Stimulated activated CD4-positive, alpha-beta T cell treated with anti-CD3 and anti-CD28 coated beads, Interleukin-2, amount 100 ng/mL, for 48 hours (primary cell): ENCODE measurements at places on chromosomes 5 and 9.
A peak's percentile ranks its signal among the peaks of the same experiment; 100 is the strongest.

GRCh38 chr5:160935776-160936175 lies 83.8 kb upstream of the ATP10B start:
- DNase-seq, result no peak

DNA sequence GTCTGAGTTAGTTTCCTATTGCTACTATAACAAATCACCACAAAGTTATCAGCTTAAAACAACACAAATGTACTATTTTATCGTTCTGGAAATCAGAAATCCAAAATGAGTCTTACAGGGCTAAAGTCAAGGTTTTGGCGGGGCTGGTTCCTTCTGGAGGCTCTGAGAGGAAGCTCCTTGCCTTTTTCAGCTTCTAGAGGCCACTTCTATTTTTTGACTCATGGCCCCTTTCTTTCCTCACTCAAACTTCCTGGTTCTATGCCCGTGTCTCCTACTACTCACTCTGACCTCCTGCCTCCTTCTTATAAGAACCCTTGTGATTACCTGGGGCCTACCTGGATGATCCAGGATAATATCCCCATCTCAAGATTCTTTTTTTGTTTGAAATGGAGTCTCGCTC lies 48.2 kb downstream of the GABBR2 start:
- DNase-seq, result no peak

GRCh38 chr5:181042036-181042713 lies 2.1 kb downstream of the BTNL9 start:
- DNase-seq, result no peak

DNA sequence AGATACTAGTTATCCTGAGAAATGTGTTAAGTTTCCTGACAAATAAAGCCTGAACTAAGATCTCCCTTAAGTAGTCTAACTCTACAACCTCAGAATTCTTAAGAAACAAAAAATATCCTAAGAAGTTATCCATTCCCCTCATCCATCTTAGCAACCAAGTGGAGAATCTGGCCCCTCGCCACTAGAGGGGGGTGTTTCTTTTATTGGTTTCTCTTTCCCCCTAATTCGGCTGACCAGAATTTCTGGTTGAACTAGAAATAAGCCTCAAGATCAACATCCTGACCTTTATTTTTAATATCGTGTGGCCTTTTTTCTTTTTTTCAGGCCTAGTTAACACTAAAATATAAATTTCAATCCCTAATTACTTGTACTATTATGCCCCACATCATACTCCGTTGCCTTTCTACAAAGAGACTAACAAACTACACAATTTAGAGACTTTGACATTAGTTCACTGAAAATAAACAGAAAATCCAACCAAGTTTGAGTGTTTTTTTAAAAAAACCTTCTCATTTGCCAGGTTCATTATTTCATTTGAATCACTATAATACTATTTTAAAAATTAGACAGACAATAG lies 14.3 kb upstream of the NR4A3 start:
- DNase-seq, result peak; percentile 49

DNA sequence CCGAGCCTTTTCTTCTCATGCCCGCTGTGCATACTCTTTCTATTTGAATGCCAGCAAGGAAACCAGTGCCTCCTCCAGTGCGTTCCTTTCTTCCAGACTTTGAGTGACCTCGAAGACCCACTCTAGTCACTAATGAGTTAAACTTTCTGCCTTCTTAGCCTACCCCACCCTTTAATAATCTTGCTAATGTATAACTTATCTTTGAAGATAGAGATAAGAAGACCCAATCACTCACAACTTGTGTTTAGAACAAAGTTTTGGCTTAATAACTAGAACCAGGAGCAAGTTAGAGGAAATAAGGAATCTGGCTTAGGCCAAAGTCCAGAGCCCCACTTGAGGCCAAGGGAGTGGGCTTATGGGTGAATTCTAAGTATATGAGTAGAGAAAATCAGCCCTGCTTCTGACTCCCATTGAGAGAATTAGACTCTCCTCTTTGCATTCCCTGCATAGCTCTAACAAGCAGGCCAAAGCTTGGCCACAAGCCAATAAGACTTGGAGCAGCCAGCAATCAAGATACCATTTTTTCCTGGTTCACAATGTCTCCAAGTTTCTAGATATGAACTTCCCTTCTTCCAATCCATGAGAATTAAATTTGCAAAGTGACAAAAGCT lies 181.5 kb upstream of the PIK3R1 start:
- DNase-seq, result no peak

GRCh38 chr9:90974016-90974415 lies 172.4 kb downstream of the SYK start:
- DNase-seq, result no peak

DNA sequence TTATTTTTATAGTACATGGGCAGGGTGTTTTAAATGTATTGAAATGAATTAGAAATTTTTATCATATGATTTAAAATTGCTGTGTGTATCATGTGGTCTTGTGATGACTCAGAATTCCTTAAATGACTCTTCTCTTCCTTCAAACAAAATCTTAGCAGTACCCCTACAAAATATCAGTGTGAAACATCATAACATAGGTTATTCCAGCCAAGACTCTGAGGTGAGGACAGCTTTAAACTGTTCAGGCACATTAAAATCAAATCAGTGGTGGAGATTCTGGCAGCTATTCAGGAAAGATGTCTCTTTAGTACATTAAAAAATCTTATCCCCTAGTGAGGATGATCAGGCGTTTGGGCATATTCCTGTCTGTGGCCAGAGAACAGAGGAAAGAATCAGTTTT lies 174.0 kb downstream of the MAN2A1 start:
- DNase-seq, result no peak

DNA sequence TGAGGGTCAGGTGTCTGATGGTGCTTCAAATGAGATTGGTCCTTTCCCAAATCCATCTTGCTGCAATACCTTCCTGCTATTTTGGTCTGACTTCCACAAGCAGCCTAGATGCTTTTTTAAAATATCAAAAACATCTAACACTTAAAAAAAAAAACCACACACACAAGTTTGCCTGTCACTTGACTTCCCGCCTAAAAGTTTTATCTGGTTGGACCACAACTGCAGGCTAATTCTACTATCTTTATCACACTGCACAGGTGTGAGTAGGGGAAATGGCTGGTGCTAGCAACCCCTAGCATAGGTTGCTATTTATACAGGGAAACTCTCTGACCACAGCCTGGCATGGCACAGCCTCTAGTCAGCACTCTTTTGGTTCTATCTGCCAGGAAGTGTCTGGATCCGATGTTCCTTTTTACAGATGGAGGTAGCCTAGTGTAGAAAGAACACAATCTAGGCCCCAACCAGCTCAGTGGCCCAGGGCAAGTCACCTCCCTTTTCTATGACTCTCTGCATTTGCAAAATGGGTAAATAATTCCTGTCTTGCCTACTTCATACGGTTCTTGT lies at the start of gene HEMGN:
Gene HEMGN (minus strand): TSS at position 92 of the 564 bp plus-strand sequence. CDS start 36 bp downstream, at position 56.
- DNase-seq, result no peak
